ENCODE measurements at places on chromosomes 16 and 17.

DNA sequence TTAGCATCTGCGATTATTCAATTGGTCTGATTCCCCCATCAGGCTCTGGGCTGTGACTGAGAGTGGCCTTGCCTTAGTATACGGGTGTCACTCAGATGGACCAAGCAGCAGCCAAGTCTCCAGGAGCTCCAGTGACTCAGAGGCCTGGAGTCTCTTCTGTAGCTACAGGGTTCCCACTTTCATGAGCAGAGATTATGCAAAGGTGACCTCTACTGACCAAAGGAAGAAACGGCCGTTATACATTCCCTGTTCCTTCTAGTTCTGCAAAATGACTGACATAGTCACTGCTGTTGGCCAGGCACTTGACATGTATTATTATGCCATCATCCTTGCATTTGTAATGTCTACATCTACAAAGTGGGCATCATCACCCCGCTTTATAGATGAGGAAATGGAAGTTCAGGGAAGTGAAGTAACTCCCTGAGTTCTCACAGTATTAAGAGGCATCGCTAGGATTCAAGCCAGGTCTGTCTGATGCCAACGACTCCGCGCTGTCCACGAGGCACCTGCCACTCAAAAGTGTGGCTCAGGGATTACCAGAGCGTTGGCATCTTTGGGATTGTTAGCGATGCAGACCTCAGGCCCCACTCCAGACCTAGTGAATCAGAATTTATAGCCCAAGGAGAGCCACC is 23.3 kb downstream of the SLC38A7 start:
- peak; percentile 89 for DNase-seq

DNA sequence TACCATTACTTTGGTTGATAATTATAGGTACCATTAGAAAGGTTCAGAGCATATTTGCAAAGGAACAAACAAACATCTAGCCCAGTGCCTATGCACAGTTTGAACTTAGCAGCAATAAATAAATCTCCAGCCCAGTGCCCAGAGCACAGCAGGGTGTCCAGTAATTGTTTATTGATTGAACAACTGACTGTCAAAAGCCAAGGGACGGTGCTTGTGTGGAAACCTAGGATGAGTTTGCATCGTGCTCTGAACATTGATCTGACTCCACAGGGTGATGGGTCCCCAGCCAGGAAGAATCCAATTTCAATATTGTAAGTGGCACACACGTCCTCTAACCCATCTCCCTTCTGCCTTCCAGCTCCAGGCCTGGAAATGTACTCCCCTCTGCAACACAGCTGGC is 625.5 kb upstream of the C16orf82 start:
- DNase-seq = no peak

- no peak for DNase-seq
These were observed 10.5 kb upstream of the FASN start for GRCh38 chr17:82108496-82108945.

DNA sequence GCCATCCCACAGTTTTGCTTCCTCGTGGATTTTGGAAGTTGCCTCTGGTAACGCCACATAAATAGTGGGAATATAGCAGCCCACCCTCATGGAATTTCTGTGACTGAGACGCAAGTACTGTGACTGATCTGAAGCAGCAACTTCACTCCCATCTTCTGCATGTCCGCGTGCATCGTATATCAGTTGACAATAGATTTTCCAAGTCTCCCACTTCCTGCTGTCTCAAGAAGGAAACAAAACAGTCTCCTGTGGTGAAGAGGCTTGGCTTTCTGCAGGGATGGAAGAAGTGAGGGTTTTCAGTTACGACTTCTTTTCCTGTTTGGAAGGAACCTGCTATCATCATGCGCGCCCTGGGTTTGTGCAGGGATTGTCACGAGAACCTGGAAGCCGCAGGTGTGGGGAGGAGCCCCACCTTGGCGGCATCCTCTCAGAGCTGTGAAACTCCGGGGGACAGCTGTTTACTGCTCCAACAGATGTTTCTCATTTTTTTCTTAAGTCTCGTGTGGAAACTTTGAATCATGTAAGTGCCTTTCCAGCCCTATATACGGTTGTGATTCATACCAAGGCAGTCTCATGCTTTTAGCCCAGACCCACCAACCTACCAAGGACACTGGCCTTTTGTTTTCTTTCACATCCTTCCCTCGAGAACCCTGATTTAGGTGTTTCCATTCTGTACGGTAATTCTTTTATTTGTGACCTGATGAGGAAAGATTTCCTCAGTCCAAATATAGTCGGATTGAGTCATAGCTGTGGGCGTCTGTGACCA is 57.5 kb downstream of the WIPI1 start:
- peak; percentile 76 for DNase-seq

GRCh38 chr17:78228176-78228575 is 3.3 kb upstream of the TMEM235 start:
- no peak for DNase-seq

Data from fibroblast of pulmonary artery (primary cell).